ENCODE measurements at places on chromosomes 11 and 22.

DNA sequence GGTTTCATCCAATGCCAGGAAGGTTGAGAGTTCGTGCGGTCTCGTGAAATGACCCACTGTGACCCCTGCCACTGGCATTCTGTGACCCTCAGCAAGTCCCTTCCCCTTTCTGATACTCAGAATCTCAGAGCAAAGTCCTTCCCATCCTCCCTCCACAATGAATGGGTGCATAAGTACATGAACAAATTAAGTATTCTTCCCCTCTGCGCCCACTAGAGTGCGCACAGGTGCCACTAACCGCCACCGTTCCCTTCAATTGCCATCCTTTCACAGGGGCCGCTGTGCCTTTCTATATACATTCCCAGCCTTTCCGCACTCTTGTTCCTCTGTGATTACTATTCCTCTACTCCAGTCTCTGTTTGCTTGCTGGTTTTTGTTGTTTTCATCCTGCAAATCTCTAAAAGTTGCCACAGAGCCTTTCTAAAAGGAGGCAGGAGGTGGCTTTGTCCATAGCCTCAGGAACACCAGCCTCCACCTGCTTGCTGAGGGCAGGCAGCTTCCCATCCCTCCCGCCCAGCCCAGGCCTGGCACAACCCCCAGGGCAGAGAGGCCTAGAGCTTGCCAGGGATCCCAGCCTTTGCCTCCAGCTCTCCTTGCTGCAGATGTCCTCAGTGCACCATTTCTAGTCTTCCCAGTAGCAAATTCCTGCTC, 6.7 kb upstream of the AP1B1 start:
- DNase-seq = peak; percentile 83

DNA sequence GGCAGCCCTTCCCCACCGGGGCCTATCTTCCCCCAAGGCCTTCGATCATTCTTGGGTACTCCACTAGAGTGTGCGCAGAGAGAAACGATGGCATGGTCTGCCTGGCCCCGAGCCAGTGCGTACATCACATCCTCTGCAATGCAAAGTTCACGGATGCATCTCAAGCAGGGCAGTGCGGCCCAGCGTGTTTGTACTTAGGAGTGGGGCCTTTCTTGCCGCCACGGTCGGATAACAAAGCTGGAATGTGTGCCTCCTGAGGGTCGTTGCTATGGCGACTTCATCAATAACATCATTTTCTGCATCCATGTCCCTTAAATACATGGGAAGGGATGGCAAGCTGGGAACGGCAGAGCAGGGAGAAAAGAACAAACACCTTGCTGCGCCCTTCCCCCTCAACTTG, 73.9 kb downstream of the SCUBE1 start:
- DNase-seq = no peak

DNA sequence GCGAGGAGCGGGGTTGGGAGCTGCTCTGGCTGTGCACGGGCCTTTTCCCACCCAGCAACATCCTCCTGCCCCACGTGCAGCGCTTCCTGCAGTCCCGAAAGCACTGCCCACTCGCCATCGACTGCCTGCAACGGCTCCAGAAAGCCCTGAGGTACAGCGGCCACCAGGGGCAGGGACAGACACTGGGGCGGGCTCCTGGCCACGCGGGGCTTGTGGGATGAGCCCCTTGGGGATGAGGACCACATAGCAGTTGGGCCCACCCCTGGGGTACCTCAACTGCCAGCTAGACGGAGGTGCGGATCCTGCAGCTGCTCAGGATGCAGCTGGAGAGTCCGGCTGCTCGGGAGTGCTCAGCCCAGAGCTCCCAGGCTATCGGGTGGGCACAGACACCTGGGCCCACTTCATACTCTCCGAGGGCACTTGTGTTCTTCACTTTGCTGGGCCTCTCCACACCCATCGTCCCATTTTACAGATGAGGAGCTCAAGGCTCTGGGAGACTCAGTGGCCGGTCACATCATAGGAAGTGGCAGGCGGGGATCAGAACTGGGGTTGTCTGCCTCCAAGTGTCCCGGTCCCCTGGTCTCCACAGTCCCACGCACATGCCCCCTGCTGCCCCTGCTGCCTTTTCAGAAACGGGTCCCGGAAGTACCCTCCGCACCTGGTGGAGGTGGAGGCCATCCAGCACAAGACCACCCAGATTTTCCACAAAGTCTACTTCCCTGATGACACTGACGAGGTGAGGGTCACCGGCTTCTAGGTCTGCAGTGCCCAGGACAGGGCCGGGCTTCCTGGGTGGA, 77.6 kb downstream of the MYO7A start:
- DNase-seq = no peak

- no peak for DNase-seq
These were observed 74.7 kb downstream of the MN1 start for GRCh38 chr22:27726686-27727449.

GRCh38 chr11:76096552-76096951, 109.8 kb downstream of the WNT11 start:
- no peak for DNase-seq

- DNase-seq = no peak
These were observed 103.4 kb downstream of the MSANTD4 start for GRCh38 chr11:105918600-105918999.

DNA sequence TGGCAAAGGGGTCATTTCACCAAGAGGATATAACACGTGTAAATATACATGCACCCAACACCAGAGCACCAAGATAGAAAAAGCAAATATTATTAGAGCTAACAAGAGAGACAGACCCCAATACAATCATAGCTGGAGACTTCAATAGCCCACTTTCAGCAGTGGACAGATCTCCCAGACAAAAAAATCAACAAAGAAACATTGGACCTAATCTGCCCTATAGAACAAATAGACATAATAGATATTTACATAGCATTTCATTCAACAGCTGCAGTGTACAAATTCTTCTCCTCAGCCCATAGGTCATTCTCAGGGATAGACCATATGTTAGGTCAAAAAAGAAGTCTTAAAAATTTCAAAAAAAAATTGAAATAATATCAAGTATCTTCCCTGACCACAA, 312.8 kb downstream of the TTC28 start:
- DNase-seq = no peak

- no peak for DNase-seq
These were observed 20.5 kb upstream of the GSTP1 start for GRCh38 chr11:67562963-67563704.

GRCh38 chr11:102513869-102514268, 16.7 kb downstream of the MMP7 start:
- no peak for DNase-seq

GRCh38 chr11:13462311-13462900, 616 bp downstream of the BTBD10 start:
- peak; percentile 58 for DNase-seq

DNA sequence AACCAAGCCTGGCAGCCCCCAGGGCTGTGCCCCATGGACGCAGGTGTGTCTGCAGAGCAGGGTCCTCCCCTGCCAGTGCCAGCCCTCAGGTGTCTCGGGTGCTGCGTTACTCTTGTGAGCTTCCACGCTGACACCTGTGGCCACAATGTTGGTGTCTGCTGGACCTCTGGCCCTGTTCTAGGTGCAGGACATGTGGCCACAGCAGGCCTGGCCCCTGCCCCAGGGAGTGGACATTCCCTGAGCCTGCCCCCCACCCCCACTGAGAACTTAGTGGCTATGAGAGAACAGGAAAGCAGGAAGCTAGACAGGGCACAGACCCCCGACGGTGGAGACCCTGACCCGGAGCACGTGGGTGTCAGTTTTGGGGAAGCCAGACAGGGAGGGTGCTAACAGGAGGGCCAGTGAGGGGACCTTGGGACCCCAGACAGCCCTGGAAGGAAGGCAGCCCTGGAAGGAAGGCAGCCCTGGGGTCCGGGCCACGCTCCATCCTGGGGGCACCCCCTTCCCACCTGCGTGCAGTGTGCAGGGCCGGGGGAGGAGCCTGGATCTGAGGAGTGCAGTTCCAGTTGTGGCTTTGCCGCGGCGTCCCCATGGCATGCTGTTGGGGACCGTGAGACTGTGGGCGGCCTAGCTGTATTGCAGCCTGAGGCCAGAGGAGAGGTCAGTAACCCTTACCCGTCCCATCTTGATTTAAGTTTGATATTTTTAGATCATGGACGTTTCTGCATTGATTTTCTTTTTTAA, 43.9 kb upstream of the PPARA start:
- no peak for DNase-seq

DNA sequence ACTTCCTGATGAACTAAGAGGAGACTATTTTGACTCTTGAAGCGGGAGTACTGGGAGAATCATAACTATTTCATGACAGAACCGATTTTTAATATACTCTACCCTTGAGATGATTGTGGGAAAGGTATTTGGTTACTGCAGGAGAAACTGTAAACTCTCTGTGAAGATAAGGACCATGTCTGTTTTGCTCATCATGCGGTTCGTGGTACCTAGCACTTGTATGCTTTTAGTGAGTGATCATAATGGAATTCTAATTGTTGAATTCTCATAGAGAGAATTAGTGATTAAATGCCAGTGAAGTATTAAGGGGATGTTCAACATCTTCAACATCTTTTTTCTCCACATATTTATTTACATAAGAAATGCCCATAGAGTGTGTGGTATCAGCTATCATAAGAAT, 11.4 kb downstream of the AASDHPPT start:
- DNase-seq = no peak

- no peak for DNase-seq
These were observed 28.1 kb upstream of the MUC5AC start for GRCh38 chr11:1129611-1130160.

GRCh38 chr11:123065621-123066020, 3.7 kb upstream of the HSPA8 start:
- DNase-seq = no peak

- peak; percentile 77 for DNase-seq
These were observed 57.9 kb downstream of the NECTIN1 start for GRCh38 chr11:119671051-119671450.

DNA sequence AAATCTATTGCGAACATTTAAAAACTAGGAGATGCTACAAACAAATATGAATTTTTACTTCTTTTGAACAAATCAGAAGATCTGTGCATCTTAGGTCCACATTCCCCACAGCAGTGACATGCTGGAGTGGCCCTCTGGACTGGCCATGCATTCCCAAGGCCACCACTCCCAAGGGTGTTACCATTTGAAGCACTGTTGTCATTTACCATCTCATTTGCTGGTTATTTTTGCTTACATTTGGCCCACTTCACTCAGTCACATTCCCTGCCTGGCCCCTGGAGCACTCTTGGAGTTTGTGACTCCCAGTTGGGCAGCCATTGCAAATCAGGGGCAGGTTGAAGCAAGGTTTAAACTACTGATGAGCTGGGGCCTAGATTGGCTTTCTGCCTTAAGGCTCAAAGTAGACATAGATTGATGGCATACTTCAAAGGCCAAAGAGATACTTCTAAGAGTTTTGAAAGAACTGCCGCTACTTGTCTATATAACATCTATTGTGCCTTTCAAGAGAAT, 8.5 kb upstream of the ZNRF3 start:
- no peak for DNase-seq

DNA sequence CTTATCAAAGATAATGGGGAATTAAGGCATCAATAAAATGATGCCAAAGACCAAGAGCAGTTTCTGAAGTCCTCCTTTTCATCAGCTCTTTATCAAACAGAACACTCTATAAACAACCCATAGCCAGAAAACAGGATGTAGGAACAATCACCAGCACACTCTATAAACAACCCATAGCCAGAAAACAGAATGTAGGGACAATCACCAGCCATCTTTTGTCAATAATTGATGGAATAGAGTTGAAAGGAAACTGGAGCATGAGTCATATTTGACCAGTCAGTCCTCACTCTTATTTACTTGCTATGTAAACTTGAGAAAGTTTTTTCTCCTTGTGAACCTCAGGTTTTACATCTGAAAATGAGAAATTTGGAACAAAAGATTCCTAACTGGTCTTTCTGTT, 10.0 kb downstream of the MS4A2 start:
- no peak for DNase-seq

DNA sequence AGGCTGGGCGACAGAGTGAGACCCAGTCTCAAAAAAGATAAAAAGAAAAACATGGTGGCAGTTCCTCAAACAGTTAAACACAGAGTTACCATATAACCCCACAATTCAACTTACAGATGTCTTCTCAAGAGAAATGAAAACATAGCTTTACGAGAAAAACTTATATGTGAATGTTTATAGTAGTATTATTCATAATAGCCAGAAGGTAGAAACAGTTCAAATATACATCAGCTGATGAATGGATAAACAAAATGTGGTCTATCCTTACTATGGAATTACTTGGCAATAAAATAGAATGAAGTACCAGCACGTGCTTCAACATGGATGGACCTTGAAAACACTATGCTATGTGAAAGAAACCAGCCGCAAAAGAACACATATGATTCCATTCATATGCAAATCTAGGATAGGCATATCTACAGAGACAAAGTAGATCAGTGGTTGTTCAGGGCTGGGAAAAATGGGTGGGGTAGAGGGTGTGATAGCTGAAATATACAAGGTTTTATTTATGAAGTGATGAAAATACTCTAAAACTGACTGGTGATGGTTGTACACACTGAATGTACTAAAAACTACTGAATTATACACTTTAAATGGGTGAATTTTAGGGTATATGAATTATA, 12.4 kb downstream of the NF2 start:
- DNase-seq = no peak

DNA sequence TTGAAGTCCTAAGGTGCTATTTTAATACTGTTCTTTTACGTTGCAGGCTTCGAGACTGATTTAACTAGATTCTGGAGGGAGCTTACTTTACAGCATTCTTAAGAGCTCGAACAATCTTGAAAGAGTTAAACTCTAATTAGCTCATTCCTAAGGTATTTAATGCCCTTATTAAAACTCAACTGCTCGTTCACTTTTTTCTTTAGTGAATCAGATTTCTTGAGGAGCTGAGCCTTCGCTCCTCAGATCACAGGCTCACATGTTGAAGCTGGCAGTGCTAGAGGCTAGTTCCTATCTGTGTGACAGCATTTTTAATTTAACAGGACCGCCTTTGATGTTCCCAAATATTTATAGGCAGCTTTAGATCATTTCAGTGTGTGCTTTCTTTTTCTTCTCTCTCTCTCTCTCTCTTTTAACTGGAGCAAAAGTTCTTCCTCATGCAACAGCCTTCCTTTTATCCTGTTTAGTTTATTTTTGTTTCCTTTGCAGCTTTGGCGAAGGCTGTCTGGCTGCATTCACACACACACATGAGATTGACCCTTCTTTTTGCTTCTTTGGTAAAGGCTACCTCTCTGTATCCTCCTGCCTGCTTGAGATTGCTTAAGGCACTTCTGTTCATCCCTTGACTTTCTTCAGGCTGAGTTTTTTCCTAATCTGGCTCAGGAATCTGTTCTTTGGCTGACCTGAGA, 21.0 kb downstream of the ZNRF3 start:
- no peak for DNase-seq

DNA sequence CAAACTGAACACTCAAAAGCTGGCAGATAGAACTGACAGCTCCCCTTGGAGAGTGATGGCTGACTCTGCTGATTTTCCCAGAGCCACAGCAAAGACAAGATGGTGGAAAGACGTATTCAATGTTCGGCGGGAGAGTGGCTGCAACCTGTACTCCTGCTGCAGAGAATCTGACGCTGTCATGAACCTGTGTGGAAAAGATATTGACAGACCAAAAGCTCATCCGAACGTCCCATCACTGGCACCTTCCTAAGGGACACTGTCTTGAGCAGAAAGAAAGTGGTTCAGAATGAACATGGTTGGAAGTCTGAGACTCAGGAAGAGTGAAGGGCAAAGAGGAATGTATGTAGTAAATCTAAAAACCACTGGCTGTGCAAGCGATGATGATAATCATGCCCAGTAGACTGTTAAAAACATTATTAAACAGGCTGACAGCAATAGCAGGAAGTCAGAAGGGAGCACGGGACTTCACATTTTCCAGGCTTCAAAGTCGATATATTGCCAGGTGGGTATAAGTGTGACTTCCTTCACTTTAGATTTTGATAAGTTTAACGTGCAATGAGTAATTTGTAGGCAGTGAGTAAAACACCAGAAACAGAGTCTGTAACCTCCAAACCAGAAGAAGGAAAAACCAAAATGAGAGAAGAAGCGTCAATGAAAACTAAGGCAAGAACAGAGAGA, 6.2 kb upstream of the IL17REL start:
- no peak for DNase-seq

- peak; percentile 66 for DNase-seq
These were observed 2.7 kb downstream of the ADM start for GRCh38 chr11:10307400-10308200.

Data from hippocampal formation (tissue), 2 donors.